ENCODE measurements at places on chromosomes 7 and 10.

- no peak for DNase-seq
Measured at GRCh38 chr7:102916881-102917280, 4.1 kb downstream of the LRRC17 start.

DNA sequence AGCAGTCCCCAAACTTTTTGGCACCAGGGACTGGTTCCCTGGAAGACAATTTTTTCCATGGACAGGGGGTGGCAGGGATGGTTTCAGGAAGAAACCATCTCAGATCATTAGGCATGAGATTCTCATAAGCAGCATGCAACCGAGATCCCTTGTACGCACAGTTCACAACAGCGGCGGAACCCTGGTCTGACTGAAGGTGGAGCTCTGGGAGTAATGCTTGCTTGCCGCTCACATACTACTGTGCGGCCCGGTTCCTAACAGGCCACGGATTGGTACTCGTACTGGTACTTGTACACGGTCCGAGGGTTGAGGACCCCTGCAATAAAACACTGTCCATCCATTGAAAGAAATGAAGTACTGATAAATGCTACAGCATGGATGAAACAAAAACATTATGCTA lies 32.8 kb downstream of the MKRN1 start:
- DNase-seq = no peak

- DNase-seq = no peak
Measured at GRCh38 chr10:78559661-78560340, 509.0 kb upstream of the ZMIZ1 start.

DNA sequence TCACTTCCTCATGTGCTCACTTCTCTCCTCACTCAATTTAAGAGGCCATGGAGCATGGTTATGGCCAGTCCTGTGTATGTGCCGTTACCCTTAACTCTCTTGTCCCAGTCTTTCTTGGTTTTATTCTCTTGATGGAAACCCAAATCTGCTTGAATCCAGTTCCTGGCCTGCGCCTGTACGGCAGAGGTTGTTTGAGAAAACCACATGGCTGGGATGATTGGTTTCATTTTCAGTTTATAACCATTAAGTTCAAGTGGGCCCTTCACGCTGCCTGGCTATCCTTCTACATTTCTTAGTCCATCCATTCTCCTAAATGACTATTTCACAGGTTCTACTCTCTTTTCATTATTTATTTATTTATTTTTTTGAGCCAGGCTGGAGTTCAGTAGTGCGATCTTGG lies 1.6 kb upstream of the ZNF239 start:
- no peak for DNase-seq

DNA sequence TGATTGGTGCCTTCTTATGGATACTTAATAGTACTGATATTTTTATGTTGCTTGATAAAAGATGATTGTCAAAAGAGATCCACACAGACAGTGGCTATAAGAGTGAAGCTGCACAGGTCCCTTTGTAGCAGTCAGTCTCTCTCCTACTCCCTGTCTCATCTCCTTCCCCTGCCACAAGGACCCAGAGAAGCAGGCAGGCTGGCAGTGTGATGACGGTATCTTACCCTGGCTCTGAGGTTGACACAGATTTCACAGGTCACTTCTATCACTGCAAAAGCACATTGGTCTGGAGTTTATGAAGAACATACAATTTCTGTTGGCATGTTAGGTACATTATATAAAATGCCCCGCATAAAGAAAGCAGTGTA lies 64.4 kb upstream of the AHR start:
- no peak for DNase-seq

- DNase-seq = no peak
Measured at GRCh38 chr7:85454904-85455303, 268.0 kb upstream of the SEMA3D start.

GRCh38 chr10:17431871-17432311 lies 22.5 kb downstream of the ST8SIA6 start:
- DNase-seq = no peak

GRCh38 chr7:15403751-15404150 lies 158.1 kb downstream of the AGMO start:
- DNase-seq = no peak

DNA sequence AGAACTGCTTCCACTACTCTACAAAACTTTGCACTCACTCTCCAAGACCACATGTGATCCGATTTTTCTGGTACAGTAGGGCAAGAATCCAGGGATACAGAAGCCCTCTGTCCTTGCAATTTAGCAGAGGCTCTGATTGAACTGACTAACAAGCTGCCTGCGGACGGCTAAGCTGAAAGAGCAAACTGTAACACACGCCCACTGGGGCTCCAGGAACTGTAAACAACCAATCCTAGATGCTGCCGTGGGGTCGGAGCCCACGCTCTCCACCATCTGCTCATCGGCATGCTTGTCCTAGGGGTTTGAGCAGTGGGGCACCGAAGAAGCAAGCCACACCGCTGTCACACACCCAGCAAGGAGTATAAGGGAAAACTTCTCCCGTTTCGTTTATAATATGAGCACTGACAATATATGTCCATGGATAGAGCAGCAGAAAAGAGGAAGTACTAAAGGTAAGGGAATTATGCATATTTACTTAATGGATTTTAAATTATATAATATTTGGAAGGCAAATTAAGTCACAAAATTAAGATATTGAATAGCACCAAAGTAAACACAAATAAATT lies 634.4 kb upstream of the POT1 start:
- no peak for DNase-seq

GRCh38 chr10:59741048-59741447 lies 12.2 kb downstream of the MRLN start:
- DNase-seq = no peak

- no peak for DNase-seq
Measured at GRCh38 chr7:31100445-31100844, 48.3 kb downstream of the ADCYAP1R1 start.

DNA sequence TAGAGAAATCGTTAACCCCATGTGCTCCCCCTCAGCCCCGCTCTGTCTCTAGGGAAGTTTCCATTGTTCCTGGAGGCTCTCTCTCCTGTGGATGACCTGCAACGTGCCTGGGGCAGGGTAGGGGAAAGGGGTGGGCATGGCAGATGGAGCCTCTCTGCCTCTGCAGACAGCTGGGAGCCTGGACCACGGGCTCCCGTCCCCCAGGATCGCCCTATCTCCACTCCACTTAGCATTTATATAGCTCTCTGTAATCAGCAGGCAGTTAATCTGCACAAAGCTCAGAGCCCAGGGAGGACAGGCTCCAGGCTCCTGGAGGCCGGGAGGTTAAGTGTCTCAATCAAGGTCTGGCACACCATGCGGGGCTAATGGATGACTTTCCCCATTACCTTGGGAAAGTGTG lies 369.7 kb downstream of the PLXNA4 start:
- no peak for DNase-seq

DNA sequence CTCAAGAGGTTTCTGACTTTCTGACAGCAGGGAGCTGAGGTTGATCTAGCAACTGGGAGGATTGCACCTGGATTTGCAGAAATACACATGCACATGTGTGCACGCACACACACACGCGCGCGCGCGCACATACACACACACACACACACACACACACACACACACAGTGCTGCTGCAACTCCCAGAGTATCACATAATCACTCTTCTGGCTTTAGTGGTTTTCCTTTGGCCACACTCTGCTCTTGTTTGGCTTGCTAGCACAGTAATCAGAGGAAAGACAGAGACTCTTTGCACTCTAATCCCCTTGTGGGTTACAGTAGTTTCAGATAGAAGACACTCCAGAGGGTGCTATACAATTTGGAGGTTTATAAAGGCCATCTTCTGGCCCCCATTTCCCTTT lies 705.0 kb downstream of the AUTS2 start:
- no peak for DNase-seq

DNA sequence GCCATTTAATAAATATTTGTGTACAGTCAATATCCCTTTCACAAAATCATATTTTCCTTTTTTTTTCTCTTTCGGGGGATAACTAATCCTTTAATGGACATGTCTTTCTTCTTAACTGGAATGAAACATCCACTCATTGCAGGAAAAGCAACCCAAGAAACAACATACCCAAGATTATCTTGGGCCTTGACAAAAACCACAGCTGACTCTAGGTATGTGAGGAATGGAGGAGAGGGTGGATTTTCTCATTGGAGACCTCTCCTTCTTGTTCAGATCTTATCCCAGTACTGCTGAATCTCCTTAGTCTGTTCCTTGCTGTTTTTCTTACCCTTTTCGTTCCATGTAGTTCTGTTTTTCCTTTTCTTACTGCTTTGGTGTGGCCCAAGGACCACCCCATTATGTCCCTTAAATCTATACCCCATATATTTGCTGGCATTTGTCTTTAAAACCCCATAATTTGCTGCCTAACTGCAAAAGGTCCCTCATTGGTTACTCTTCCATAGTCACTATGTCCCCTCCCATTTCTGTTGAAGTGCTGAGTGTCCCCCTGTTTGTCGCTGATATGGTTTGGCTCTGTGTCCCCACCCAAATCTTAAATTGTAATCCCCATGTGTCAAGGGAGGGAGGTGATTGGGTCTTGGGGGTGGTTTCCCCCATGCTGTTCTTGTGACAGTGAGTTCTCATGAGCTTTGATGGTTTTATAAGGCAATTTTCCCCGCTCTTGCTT lies 6.8 kb upstream of the CDK6 start:
- no peak for DNase-seq

DNA sequence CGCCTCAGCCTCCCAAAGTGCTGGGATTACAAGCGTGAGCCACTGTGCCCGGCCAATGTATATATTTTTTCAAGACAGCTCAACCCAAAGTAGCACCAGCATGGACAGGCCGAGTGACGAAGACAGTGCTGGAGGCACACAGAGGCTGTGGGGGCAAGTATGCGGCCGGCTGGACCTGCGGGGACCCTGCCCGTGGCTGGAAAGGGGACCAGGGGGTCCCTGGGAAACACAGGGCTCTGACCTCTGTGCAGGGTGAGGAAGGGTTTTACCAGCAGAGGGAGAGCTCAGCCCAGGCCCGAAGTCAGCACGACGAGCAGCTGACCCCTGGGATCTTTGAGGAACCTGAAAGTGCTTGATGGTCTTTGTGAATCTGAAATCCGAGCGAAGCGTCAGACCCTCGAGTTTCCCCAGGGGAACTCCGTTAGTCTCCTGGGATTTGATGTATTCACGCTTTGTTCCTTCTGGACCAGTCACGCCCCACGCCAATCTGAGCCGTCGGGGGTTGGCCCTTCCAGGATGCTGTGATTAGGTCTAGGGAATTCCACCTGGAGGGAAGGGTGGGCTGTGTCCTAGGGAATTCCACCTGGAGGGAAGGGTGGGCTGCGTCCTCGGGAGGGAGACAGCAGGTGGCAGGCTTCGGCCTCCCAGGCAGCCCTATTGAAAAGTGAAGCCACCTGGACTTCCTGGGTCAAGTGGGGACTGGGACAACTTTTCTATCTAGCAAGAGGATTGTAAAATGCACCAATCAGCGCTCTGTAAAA lies 10.9 kb upstream of the ZFAND2A start:
- DNase-seq = no peak

- DNase-seq = no peak
Measured at GRCh38 chr10:88066876-88067275, 203.5 kb downstream of the PTEN start.

GRCh38 chr7:91089382-91089963 lies 174.8 kb upstream of the FZD1 start:
- no peak for DNase-seq

- DNase-seq = no peak
Measured at GRCh38 chr10:115022733-115023132, 70.4 kb upstream of the ATRNL1 start.

GRCh38 chr10:49550563-49550962 lies 11.6 kb upstream of the ERCC6 start:
- DNase-seq = no peak

GRCh38 chr10:121340271-121340831 lies 257.9 kb downstream of the FGFR2 start:
- DNase-seq = no peak

DNA sequence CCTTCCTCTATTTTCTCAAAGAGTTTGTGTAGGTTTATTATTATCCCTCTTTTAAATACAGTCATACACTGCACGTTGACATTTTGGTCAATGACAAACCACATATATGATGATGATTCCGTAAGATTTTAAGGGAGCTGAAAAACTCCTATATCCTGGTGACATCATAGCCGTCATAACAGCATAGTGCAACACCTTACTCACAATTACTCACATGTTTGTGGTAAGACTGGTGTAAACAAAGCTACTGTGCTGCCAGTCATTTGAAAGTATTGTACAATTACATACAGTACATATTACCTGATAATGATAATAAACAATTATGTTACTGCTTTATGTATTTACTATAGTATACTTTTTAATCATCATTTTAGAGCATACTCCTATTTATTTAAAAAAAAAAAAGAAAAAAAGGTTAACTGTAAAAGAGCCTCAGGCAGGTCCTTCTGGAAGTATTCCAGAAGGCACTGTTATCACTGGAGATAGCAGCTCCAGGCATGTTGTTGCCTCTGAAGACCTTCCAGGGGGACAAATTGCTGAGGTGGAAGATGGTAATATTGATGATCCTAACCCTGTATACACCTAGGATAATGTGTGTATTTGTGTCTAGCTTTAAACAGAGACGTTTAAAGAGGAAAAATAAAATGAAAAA lies 123.3 kb upstream of the CDK1 start:
- no peak for DNase-seq

DNA sequence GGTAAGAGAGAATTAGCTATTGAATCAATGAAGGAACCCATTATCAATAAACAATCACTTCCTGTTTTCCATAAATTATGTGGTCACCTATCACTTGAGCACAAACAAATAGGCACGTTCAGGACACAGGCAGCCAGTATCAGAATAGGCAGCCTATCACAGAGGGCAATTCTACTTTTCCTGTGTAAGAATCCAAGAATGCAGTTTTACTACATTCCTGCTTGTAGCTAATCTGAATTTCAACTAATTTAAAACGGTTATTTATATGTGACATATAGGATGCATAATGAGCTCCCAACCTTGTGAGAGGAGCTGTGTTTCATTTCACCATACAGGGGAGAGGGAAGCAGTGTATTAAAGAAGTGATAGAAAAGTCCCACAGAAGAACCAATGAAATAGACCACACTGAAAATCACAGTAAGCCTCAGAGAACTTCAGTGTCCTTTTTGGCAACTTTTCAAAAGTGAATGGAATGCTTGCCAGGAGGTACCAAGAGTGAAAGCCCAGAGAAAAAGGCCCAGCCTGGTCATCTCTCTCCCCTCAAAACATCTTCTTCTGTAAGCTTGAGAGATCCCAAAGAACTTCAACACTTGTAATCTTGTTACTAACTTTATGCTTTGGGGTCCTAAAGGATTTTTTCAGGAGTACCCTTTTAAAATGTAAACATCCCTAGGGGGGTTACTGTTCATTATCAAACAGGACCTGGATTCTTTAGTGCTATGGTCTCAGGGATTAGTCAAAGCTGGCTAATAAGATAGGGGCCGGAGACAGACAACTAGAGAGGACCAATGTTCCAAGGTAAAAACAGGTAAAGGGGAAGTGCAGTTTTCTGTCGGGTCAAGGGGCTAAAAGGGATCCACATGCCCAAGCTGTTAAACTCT lies 1.3 kb downstream of the IMMP2L start:
- DNase-seq = no peak

DNA sequence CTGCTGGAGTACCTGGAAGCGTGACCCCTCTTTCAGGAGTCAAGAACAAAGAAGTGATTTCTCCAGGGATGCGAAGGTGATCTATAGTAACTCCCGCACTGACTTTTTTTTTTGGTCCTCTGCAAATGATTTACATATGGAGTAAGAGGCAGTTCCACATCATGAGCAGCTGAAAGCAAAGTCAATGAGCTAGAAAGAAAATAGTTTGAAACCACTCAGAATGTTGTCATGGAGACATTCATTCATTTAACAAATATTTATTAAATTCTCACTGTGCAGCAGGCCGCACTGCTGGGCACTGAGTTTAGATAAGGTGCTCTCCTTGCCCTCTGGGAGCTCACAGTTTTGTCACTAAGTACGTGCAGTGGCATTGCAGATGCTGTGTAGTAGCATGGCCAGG lies 206.7 kb downstream of the CAMK1D start:
- no peak for DNase-seq

Data from stimulated activated CD8-positive, alpha-beta memory T cell treated with anti-CD3 and anti-CD28 coated beads, Interleukin-15, amount 100 ng/mL, for 48 hours (primary cell).